HT1080 (cell line): ENCODE measurements at places on chromosomes 2 and 18.

- peak; percentile 17 for DNase-seq
These were observed 260.8 kb downstream of the TGIF1 start for GRCh38 chr18:3710712-3711301.

- peak; percentile 71 for DNase-seq
These were observed 124.9 kb downstream of the RDH14 start for GRCh38 chr2:18435426-18436037.

DNA sequence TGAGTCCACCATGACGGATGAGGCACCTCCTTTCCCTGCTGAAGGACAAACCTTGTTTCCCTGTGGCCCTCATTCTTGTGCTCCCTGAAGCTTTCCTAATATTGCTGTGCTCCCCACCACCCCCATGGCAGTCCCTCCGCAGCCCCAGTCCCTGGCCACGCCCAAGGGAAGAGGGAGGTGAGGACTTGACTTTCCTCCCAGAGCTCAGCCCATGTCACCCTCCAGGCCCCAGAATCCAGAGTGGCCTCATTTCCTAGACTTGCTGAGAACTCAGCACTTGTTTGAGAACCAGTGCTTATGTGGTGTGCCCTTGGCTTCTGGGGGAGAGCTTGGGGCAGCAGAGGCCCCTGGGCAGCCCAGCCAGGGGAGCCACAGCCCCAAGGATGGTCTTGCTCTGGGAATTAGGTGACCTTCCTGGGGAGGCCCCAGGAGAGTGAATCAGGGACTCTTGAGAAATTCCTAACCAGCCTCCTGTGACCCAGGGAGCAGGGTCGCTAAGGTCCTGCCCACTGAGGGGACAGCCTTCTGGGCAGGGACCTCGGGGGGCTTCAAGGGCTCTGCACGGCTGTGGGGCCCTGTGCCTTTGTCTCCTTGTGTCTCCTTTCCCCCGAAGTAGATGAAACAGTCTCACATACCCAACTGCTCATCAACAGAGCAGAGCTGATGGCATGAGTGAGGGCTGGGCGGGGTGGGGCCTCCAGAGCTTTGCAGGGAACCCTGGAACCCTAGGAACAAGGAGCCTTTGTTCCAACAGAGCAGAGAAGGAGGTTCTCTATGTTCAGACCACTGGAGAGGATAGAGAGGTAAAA is 27.9 kb downstream of the PSD4 start:
- no peak for DNase-seq

GRCh38 chr2:160457588-160457987 is 36.0 kb downstream of the RBMS1 start:
- DNase-seq = no peak

DNA sequence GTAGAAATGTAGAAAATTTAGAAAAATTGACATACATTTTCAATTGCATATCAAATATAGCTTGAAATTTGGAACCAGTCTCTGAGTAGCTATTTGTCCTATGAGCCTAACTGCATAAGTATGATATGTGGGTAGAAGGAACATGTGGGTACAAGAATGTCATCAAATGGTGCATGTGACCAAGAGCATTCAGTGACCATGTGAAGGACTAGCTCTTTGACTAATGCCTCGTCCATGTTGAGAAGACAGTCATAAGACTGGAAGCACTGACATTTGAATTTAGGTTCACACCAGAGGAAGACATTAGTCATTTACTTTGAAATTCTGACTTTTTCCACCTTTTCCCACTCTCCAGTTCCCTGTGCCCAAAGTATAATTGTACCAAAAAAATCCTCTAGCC is 12.6 kb downstream of the MRPL44 start:
- no peak for DNase-seq

GRCh38 chr2:159505196-159505595 is 111.2 kb downstream of the BAZ2B start:
- DNase-seq = no peak

DNA sequence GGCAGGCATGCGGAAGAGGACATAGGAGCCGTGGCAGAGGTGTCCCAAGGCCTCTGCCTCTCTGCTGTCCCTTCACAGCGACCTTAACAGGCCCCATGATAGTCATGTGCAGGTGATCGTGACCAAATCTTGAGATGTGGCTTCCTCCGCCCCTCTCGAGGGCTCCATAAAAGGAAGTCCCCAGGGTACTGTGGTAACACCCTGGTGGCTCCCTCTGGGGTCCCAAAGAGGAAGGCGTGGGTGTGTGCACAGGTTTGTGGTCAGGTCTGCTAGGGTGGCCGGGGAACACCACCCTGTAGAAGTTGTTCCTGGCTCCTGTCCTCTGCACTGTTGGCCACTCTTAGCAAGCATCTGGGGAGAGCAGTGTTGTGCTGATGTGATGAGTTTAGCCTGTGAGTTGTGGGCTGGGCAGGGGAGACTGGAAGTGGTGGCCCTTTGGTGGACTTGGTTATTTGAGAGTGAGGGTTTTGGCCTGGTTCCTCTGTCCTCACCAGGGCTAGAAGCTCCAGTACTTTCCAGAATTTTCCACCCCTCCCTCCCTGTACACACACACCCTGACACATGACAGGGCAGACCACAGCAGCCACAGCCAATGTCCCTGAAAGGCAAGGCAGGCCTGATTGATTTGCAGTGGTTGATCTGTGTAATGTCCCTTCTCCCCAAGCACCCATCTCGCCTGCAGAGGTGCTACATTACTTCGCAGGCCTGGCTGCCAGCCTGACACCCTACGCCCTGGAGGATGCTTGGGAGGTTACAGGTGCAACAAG is 68.9 kb upstream of the BOD1L2 start:
- DNase-seq = no peak

GRCh38 chr2:129754421-129754820 is 225.0 kb upstream of the RAB6C start:
- DNase-seq = no peak

DNA sequence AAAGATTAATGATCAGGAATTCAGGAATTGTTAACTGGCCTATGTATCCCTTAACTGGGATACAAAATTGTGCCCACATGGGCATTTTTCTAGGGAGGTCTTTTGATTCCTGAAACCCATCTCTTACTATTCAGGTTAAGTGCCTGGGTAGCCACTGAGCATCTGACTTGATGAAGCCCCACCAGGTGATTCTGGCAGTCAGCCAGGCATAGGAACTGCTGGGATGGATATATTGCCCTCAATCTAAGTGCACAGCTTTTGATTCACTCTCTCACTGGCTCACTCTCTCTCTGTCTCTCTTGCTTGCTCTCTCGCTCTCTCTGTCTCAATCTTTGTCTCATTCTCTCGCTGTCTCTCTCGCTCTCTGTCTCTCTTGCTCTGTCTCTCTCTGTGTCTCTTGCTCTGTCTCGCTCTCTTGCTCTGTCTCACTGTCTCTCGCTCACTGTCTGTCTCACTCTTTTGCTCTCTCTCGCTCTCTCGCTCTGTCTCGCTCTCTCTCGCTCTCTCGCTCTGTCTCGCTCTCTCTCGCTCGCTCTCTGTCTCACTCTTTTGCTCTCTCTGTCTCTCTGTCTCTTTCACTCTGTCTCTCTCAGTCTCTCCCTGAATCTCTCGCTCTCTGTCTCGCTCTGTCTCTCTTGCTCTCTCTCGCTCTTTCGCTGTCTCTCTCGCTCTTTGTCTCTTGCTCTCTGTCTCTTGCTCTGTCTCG is 22.3 kb downstream of the INPP1 start:
- no peak for DNase-seq

- DNase-seq = no peak
These were observed 126.3 kb downstream of the LYPD6B start for GRCh38 chr2:149164827-149165226.
